NCI-H1417 treated with DMSO at 0.1 percent for 48 hours (cell line): ENCODE measurements at places on chromosomes 1 and 21.

DNA sequence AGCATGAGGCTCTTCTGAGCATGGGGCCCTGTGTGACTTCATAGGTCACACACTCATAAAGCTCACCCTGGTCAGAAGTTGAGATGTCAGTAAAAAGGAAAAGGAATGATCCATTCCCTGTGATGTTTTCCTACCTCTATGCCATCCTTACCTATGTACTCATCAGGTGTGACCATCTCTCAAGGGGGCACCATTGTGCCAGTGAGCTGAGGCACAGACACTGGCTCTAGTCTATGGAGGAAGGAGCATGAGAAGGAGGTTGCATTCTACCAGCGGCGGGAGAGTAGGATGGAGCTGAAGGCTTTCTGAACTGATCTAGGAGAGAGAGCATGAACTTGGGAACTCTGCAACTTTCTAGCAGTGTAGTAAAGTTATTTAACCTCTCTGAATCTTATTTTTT, 65.8 kb upstream of the RGL1 start:
- DNase-seq, result no peak

- DNase-seq, result no peak
Observed at GRCh38 chr1:232293361-232293760, 336.6 kb downstream of the SIPA1L2 start.

DNA sequence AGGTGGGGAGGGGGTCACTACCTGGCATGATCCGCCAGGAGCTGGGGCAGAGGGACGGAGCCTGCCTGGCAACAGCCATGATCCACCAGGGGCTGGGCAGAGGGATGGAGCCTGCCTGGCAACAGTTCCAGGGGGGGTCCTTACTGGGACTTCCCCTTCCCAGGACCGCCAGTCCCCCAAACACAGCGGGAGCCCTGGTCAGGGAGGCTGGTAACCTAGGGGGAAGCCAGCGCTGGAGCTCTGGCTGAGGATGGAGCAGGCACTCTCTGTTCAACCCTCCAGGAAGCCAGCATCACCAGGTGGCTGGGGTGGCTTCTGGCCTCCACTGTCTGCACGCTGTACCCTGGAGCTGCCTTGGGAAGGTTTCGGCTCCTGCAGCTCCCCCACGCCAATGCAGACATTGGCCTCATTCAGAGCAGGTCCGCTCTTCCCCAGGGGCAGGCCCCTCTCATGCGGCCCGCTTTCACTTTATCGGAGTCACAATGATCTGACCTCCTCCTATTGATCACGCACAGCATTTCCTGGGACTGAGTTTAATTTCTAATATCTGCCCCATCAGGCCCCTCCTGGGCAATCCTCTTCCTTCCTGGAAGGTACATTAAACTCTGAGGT, 68.4 kb upstream of the ABCG1 start:
- DNase-seq, result no peak

DNA sequence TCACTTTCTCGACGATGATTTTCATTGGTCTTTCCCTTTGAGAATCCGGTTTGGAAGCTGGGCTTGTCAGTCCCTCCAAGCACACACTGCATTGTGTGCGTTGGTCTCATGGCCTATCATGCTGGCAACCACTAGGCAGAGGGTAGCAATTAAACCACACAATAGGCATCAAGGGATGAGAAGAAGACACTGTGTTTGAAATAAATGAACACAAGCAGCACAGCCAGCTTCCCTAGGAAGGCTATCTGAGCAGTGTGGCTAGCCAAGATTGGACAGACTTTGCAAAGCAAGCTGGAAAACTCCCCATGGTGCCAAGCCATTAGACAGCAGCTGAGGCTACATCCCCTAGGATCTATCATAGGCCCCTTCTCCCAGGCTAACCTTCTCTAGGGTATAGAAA, 288.7 kb downstream of the NUF2 start:
- DNase-seq, result peak; percentile 47

GRCh38 chr1:170252851-170253579, 107.3 kb downstream of the NTMT2 start:
- no peak for DNase-seq

DNA sequence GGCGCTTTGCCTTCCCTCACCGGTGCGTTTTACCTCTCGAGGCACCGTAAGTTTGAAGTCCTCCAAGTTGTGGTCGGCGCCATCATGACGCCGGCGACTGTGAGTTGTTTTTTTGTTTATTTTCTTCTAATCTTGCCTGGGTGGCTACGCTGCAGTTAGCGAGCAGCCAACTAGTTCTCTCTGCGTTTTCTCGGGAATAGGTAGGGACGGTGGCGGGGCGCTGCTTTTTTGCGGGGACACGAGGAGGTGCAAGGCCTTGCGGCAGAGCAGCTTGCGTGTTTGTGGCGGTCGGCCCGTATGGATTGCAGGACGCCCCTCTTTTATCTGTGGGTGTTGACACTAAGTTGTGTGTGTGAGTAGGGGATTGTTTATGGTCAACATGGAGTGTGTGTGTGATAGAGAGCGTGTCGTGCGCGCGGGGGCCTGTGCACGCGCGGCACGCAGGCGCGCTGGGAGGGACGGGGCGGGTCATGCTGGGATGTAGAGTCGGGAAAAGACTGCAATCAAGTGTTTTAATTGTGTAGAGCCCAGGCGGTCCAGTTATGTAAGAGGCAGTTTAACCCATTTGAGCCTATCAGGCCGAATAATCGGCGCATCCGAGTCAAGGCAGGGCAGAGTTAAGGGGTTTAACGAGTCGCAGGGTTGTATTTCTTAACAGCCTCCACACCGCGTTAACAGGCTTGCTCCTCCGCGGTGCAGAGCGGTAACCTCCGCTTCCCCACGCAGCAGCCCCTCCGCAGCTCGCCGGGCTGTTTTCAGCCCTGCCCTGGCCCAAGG, 1.2 kb upstream of the NEGR1 start:
- DNase-seq, result peak; percentile 73

GRCh38 chr1:27509127-27510080, 19.4 kb upstream of the WASF2 start:
- DNase-seq, result no peak

DNA sequence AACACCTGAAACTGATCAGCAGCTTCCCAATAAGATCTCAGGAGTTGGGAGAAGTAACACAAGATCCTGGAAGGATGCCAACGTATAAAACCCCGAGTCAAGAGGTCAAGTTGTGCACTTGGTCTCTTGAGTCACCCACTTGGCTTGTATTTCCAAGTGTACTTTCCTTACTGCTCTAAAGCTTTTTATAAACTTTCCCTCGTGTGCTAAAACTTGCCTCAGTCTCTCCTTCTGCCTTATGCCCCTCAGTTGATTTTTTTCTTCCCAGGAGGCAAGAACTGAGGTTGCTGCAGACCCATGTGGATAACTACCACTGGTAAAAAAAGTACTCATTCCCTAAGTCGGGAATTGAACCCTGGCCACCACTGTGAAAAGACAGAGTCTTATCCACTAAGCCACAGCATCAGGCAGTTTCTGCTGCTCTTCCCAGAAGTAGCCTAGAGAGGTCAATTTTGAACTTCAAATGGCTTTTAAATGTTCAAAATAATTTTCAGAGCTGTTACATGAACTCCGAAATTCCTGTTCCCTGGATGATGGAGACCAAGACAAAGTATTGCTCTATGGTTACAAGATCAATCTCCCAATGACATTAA, 28.9 kb downstream of the ITLN2 start:
- DNase-seq, result no peak

DNA sequence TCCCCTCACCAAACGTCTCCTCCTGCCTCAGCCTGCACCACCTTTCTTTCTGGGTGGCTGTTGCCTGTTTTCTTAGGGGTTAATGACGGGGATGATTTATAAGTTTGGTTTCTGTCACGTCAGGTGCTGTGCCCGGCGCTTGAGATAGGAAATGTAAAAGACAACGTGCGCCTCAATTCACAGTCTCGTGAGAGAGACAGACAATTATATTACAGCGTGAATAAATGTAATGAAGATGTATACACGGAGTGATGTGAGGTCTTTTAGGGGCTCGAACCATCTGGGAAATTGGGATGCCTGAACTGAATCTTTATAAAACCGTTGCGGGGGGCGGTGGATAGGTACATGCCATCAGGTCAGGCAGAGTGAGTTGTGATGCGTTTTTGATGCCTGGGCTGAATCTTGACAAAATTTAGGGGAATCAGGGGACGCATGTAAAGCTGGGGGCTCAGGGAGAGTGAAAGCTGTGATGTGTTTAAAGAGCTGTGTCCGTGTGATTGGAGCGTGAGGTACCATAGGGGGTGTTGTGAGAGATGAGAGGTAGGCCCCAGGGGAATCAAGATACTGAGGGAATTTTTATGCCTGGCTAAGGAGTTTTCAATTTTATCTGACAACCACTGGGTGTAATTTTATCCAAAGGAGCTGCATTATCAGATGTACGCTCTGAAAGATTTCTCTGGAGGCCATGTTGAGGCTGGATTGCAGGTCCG, 831 bp downstream of the TIPRL start:
- no peak for DNase-seq

DNA sequence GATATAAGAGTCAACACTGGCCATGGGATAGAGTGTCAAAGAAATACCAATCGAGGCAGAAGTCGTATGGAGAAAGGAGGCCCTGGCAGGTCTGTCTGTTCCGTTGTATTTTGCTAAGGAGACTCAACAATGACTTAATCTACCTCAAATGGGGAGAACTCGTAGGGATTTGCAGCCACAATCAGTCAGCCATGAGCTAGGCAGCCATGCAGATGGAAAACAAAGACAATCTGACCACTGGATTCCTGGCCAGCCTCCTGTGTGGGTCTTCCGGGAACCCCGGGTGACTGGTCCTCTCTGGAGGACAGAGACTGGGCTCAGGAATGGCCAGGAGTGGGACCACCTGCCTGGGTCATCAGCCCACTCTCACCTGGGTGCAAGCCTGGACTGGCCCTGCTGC, 167.8 kb downstream of the ETS2 start:
- DNase-seq, result no peak

DNA sequence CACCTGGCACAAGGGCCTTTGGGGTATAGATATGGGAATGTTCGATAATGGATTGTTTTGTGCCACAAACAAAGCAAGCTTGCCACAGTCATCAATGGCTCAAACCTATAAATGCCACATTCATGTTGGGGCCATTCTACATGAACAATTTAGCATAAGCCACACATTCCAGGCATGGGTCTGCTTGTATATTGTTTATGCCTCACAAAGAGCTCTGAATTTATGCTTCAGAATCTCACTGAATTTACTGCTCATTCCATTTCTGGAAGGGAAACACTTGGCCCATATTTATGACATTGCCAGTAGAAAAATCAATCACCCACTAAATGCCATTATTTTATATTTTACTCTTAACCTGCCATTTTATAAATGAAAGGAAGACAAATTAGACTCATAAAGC, 6.4 kb downstream of the PCP4 start:
- no peak for DNase-seq

DNA sequence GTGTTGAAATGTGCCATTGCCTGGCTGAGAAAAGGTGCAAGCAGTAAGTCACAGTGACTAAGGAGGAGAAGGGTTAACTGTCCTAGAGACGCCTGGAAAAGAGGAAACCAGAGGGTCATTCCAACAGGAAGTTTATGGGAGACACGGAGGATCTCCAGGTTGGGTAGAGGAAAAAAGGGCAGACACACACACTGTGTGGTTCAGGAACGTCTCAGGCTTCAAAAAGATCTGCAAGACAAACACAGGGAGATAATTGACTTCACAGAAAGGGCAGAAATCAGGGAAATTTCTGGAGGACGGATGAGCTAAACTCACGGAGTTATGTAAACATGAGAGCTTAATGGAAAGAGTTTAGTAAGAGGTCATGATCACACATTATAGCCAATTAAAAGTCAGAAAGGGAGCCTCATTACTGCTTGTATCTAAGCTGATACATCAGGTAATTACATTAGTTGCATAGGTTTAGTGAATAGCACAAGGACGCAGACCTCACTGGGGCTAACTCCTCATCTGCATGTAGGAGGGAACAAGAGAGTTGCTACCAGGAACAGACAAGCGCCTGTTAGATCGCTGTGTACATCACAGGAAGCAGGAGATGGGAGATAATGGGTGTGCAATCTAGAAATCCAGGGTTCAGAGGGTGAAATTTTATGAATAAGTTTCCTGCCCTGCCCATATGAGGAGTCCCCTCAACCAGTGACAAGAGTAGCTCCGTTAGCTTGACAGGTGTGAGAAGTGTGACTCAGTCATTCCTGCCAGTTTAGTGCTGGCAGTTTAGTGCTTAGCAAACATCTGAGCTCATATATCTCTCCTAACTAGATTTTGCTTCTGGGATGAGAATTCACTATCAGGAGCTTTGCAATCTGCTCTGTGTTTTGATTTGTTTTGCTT, 96.6 kb upstream of the TNR start:
- DNase-seq, result no peak

DNA sequence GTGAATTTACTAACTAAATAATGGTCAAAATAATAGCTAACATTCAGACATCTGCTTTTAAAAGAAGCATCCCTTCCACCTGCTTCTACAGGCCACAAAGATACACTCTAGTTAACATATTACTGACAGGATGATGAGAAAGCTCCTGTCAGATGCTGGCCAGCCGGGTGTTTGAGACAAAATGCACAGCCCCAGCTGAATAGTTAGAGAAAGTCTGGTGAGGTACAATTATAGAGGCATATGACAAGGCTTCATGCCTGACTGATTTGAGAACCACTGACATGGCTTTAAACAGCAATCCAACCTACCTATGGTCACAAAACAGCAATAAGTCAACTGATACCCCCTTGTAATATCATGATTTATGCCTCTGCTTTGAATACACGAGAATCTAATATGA, 137.0 kb downstream of the DENND1B start:
- peak; percentile 18 for DNase-seq

GRCh38 chr1:227762231-227762911, 27.1 kb downstream of the SNAP47 start:
- DNase-seq, result no peak

DNA sequence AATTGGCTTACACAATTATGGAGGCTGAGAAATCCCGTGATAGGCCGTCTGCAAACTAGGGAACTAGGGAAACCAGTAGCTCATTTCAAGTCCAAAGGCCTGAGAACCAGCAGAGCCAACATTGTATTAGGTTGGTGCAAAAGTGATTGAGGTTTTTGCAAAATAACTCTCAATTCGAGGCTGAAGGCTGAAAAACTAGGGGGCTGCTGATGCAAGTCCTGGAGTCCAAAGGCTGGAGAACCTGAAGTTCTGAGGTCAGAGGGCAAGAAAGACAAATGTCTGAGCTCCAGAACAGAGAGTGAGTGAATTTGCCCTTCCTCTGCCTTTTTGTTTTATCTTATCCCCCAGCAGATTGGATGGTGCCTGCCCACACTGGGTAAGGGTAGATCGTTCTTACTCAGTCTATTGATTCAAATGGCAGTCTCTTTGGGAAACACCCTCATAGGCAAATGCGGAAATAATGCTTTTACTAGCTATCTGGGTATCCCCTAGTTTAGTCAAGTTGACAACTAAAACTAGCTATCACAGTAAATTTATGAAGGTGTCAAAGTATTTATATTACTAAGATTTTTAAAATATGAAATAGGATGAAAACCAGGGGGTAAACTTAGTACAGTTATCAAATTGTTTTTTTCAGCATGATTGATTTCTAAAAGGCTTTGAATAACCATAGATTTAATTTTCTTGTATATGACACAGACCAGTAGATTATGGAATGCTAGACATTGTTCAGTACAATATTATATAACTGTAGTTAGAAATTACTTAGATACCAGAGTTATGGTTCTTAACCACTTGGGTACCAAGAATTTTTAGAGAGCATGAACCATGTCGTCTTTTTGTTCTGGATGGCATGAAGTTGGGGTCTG, 15.4 kb downstream of the RABGAP1L start:
- DNase-seq, result no peak

GRCh38 chr21:44567481-44568171, 5.9 kb upstream of the KRTAP10-4 start:
- no peak for DNase-seq
